GM13977 (cell line): ENCODE measurements at places on chromosomes 6 and 20.

- no peak for DNase-seq
These were observed 77.5 kb upstream of the NT5E start for GRCh38 chr6:85372188-85372914.

DNA sequence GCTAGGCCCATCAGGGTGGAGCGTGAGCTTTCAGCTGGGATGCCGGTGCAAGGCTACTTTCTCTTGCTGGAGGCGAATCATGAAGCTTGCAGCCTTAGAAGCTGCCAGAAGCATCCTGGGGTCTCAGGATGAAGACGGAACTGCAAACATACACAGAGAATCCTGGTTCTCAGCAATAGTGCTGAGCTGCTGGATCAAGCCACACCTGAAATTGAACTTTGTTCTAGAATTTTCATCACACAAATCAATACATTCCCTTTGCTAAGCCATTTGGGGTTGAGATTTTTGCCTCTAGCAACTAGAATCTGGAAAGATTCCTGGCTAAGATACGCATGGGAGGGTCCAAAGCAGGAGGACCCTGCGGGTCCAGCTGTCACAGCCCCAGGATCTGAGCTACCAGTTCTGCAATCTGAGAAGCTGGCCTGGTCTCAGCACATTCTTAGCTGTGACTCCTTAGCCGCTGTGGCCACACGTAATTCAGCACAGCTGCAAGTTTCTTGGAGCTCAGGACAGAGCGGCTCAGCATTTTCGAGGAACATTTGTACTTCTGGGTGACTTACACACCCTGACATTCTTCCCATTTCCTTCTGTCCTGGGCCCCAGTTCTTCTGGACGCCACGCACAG is 6.6 kb upstream of the ARFGAP1 start:
- DNase-seq: no peak

DNA sequence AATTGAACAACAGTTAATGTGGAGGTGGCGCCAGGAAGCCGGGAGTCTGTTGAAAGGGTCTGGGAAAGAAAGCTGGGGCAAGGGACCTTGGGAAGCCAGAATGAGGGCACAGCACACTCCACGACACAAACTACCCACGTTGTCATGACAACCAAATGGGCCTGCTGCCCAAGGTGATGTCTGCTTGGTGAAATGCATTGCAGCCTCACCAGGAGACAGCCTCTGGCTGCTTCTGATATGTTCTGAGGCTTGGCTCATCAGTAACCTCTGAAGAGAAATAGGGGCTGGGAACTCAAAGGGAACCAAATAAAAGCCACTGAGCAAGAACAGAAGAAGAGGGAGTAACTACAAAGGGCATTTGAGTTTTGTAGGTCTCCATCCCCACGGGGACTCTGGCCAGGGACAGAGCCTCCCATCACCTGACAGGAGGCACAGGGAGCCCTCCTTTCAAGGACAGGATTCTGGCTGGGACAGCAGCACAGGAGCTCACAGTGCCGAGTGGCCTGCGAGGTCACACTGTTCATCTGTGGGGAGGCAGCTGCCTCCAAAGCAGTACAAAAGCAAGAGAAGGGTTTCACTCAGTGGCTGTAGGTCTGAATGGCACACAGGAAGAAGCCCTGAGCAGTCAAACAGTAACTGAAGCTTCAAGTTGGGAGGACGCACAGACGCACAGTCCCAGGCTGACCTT is 44.6 kb upstream of the KCNK16 start:
- DNase-seq: no peak

DNA sequence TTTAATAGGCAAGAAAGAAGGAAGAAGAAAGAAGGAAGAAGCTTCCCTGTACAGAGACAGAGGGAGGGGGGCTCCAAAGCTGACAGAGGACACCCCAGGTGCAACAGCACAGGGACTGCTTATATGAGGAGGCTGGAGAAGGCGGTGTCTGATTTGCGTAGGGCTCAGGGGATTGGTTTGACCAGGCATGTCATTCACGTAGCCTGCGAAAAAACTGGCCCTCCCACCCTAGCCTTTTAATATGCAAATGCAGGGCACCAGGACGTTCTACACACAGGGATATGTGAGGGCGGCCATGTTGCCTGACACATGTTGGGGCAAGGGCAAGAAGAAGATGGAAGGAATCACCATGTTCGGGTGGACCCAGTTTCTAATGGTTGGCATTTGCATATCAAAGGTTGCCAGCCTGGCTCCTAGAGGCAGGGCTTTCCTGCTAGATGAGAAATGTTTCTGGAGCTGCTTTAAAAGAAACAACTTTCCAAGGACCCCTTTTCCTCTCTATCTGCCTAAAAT is 305.4 kb upstream of the CDYL start:
- no peak for DNase-seq

DNA sequence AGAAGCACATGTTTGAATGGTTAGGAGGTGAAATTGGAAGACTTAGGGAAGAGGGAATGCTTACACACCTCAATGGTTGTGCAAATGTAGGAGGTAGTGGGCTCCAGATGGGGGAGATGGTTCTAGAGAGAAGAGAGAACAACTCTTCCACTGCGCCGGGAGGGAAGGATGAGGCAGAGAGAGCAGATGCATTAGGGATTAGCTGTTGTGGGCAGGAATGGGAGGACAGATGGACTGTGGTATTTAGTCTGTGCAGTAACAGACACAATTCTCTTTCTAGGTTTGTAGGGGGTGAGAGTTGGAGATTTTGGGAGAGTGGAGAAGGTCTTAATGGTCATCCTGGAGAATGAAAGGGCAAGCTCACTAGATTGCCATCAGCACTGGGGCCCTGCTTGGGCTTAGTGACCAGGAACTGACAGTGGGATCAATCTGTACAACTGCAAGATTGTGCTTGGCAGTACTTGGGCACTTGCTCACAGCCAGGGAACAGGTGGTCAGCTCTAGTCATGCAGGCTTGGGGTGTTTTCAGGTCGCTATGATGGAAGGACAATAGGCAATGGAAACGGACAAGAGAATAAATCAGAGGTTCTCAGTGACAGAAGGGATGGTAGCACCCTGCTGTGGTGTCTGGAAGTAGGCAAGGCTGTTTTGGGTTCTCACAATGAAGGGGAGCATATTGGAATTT is 182.0 kb upstream of the MYLIP start:
- no peak for DNase-seq

DNA sequence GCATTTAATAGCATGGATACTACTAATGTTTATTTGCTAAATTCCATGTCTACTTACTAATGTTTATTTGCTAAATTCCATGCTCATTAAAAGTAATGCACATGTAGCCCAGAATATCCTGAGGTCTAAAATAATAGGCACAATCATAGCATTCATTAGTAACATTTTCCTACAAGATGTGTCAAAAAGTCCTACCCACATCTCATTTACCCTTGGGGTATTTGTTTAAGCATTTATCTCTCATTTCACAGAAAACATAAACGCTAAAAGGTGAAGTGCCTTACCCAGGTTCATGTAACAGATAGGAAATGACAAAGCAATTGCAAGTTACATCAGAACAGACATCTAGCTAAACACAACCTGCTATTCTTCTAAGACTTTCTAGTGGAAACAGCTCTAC is 457.1 kb downstream of the HACE1 start:
- DNase-seq: no peak

GRCh38 chr20:19889011-19889953 is 127.9 kb upstream of the NAA20 start:
- no peak for DNase-seq

- no peak for DNase-seq
These were observed 200.4 kb upstream of the NOX3 start for GRCh38 chr6:155656024-155656423.

DNA sequence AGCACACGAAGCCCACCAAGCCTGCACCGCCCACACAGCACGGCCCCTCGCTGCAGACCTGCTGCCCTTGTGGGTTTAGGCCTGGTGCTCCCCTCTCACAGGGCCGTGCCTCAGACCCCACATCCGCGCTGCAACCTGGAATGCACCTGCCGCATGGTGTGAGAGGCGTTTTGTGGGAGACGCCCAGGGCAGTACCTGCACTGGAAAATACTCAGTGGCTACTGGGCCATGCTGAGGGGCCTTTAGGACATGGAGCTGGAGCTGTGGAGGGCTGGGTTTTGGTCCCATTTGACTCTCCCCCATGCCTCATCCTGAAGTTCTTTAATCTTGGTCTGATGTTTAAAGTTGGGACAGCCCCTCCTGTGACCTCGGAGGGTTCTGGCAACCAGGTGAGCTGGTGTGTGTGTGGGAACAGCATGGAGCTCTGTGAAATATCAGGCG is 116.3 kb downstream of the ERMARD start:
- no peak for DNase-seq

- no peak for DNase-seq
These were observed 4.1 kb upstream of the SLC2A10 start for GRCh38 chr20:46705378-46705729.

GRCh38 chr20:47665221-47665991 is 119.9 kb downstream of the SULF2 start:
- no peak for DNase-seq

DNA sequence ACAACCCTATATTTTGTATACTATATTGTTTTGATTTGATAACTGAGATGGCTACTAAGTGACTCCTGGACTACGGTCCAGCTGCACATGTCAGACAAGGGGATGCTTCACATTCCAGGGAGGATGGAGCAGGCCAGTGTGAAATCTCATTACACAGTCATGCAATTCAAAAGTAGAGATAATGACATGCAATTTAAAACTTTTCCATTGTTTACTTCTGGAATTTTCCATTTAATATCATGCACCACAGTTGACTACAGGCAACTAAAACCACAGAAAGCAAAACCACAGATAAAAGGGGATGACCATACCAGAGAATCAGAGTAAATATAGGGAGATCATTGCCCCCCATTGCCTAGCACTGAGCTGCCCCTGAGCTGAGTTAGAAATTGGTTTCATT is 366.4 kb downstream of the BTBD9 start:
- no peak for DNase-seq

DNA sequence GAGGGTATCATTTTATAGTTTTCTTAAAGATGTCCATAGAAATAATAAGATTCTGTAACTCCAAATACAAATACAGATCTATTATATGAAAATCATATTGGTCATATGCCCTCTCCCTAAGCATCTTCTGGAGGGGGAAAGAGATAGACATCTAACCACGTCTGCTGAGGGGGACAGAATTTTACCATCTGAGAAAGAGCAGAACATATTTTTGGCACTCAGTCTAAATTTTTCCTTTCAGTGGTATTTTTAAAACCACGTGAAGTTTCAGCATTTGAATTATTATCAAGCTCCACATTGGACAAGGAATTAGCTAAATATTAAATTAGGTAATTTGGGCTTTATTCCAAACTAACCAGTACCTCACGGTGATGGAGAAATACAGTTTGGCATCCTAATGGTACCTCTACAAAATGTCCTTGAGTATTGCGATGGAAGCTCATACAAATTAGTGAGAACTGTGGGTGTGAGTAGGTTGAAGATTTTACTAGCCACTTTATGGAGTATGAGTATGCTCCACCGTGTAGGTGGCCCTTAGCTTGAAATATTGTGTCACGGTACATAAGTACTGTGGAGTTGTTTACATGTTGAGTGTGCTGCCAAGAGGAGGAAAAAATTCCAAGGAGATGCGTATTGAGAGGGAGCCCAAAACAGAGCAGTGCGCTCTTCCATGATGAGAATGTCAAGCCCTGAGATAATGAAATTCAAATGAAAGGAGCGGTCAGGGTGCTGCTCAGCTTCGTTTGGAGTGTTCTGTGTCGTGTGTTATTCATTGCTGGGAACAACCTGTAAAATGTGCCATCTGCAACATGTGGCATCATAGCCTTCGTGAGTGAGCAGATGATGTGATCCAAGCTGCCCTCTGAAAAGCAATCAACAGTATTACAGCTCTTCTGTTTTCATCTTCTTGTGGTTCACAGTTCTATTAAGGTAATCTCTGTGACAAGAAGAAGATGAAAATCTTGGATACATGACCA is 48.4 kb upstream of the PHACTR2 start:
- DNase-seq: no peak

GRCh38 chr20:31678389-31679356 is 41.0 kb downstream of the COX4I2 start:
- no peak for DNase-seq

DNA sequence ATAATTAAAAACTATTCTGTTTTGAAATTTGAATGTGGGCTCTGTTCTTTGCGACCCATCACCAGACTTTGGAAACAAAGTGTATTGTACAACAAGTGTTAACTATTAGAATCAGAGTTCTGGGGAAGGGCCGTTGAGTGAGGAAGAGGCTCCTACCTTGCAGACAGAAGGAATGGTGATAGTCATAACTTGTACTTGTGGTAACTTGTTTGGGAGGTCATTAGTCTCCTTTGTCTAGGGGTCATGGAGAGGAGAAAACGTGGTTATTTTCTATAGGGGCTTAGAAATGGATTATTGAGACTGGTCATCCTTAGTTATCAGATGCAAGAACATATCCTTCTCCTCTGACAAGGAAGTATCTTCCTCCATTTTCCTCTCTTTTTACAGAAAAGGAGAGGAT is 174.8 kb downstream of the BMP2 start:
- DNase-seq: no peak

GRCh38 chr6:166617359-166617758 is 9.7 kb downstream of the RPS6KA2 start:
- DNase-seq: no peak

DNA sequence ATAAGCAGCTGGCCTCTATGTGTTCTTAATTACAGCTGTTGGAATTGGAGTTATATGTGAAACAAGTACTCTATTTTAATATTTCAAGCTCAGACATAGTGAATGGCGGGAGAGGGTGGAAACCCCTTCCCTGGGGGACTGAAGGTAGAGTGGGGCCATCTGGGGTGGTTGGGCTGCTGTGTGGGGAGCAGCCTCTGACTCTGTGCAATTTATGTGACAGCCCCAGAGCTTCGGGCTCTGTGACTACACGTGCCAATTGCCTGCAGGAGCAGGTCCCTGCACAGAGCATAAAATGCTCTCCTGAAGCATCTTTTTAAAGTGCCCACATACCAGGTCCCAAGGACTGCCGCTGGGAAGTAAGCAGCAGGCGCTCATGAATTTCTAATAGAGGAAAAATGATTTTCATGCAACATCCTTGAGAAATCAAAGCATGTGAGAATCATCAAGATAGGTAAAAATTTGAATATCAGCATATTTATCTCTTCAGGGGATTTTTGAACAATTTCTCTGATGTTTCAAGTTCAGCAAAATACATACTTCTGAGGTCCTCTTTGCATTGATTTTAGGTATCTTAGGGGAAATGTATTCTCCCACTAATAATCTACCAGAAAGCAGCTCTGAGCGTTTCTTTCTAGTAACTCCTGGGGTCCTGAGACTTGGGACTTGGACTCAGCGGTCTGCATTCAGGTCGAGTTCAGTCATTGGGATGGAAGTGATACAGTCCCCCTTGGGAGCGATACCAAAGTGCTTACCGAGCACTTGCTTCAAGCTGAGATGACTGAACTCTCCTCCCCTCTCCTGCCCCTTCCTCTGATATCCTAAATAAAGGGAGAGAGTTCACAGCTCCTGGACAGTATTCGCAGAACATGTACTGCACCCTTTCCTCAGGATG is 40.0 kb downstream of the ALDH8A1 start:
- no peak for DNase-seq

- DNase-seq: no peak
These were observed 39.7 kb downstream of the SYNJ2 start for GRCh38 chr6:158021376-158021775.

DNA sequence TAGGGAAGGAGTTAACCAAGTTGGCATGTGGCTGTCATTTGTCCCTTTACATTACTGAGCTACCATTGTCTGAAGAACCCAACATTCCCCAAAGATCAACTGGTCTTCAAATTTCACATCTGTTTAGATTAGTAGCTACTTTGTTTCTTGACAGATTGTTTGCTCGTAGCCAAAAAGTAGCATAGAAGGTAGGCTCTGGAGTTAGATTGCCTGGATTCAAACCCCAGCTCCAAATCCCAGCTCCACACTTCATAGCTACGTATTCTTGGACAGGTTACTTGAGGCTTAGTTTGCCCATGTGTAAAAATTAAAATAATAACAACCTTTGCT is 1.1 kb downstream of the NFKBIL1 start:
- DNase-seq: no peak
